NCI-H774 (cell line): ENCODE measurements at places on chromosomes 6 and 20.

DNA sequence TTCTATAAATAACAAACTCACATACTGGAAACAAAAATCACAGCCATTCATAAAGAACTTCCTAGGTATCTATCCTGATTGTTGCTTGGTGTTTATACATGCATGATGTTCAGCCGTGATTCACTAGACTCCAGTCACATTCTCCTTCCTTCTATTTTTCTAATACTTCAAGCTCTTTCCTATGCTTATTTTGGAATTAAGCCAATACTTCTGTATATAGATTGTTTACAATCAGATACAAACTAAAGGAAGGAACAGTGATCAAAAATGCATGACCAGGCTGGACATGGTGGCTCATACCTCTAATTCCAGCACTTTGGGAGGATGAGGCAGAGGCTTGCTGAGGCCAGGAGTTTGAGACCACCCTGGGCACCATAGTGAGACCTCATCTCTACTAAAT is 377.5 kb upstream of the IRAK1BP1 start:
- DNase-seq: no peak

GRCh38 chr6:111739257-111739696 is 133.6 kb upstream of the TRAF3IP2 start:
- no peak for DNase-seq

DNA sequence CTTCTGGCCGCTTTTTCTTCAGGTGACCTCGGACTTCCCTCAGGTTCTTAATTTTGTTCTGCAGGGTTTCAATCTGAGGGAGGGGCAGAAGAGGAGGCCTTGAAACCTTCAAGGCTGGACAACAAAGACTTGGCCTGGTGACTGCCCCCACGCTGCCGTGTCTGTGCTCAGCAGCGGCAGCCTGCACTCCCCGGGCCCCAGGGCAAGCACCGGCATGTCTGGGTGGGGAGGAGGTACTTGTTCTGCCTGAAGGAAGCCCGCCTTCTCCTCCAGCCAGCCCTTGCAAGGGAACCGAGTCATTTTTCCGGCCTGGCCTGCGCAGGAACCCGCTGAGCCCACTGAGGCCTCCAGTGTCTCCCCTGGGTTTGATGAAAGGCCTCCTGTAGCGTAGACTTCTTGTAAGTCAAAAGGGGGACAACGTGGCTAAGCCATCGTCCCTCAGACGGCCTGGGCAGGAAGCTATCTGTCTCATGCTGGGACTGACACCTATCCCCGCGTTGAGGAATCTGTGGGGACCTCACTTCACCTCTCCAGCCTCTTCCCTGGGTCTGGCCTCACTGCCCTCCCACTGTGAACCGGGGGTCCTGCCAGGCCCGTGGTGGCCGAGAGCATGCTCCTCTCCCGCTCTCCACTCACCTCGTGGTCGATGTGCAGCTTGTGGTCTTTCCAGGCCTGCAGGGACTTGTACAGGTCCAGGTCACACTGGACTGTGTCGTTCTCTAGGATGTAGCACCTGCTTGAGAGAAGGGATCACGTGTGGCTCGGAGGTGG is 119.9 kb downstream of the SULF2 start:
- DNase-seq: no peak

- DNase-seq: no peak
Observed at GRCh38 chr6:146582857-146583256, 15.9 kb upstream of the ADGB start.

- peak; percentile 2 for DNase-seq
Observed at GRCh38 chr20:36919715-36920333, 31.7 kb downstream of the SAMHD1 start.
